ENCODE measurements at places on chromosomes 13 and 19.

GRCh38 chr19:35937345-35938281 lies 1.4 kb downstream of the LRFN3 start:
- DNase-seq = no peak

- DNase-seq = no peak
Observed at GRCh38 chr19:56309511-56310185, 5.0 kb downstream of the ZSCAN5A start.

- DNase-seq = no peak
Observed at GRCh38 chr13:101454767-101455166, 2.3 kb downstream of the ITGBL1 start.

GRCh38 chr13:31945202-31945961 lies 86.2 kb upstream of the FRY start:
- DNase-seq = no peak

GRCh38 chr13:68982961-68983619 lies 1124.5 kb upstream of the ATXN8OS start:
- DNase-seq = no peak

- no peak for DNase-seq
Observed at GRCh38 chr13:64090311-64090710, 2674.7 kb upstream of the PCDH20 start.

- no peak for DNase-seq
Observed at GRCh38 chr19:50553134-50553703, 15.0 kb downstream of the LRRC4B start.

GRCh38 chr19:36745870-36746269 lies 26.7 kb downstream of the ZNF850 start:
- DNase-seq = no peak

GRCh38 chr13:29484236-29484635 lies 111.3 kb downstream of the SLC7A1 start:
- DNase-seq = no peak

- no peak for DNase-seq
Observed at GRCh38 chr13:46934749-46935148, 37.9 kb upstream of the HTR2A start.

DNA sequence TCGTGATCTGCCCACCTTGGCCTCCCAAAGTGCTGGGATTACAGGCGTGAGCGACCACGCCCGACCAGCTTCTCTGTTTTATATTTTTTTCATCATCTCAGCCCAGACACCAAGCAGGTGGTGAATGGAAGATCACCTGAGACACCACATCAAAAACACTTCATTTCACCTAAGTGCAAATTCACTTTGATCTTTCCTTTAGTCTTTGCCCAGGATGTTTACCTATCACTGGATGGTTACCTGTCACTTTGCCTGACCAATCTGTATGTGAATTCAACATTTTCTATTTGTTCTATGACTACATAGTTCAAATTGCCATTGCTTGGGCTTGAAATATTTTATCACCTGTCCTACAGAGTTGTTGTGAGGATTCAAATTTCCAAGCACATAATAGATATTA lies 65.7 kb downstream of the PAN3 start:
- DNase-seq = no peak

DNA sequence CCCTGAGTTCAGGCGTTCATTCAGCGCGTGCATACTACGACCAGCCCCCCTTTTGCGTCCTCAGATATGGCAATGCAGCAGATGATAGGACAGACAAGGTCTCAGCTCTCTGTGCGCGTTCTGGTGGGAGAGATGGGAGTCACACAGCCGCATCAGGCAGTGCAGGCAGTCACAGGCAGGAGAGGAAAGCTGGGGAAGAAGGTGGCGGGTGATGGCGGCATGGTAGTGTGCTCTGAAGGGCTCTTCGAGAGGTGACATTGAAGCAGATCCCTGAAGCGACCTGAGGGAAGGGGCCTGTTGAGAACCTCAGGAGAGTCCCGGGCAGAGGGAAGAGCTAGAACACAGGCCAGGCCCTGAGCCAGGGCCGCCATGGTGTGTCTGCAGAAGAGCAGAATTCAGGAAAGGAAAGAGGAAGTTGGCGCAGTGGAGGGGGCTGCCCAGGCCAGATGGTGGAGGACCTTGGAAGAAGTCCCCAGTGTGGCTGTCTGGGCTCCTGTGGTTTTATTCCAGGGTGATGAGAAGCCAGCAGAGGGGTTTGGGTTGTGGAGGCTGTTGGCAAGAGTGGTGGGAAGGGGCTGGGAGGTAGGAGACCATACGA lies 3.5 kb downstream of the USF2 start:
- DNase-seq = no peak

DNA sequence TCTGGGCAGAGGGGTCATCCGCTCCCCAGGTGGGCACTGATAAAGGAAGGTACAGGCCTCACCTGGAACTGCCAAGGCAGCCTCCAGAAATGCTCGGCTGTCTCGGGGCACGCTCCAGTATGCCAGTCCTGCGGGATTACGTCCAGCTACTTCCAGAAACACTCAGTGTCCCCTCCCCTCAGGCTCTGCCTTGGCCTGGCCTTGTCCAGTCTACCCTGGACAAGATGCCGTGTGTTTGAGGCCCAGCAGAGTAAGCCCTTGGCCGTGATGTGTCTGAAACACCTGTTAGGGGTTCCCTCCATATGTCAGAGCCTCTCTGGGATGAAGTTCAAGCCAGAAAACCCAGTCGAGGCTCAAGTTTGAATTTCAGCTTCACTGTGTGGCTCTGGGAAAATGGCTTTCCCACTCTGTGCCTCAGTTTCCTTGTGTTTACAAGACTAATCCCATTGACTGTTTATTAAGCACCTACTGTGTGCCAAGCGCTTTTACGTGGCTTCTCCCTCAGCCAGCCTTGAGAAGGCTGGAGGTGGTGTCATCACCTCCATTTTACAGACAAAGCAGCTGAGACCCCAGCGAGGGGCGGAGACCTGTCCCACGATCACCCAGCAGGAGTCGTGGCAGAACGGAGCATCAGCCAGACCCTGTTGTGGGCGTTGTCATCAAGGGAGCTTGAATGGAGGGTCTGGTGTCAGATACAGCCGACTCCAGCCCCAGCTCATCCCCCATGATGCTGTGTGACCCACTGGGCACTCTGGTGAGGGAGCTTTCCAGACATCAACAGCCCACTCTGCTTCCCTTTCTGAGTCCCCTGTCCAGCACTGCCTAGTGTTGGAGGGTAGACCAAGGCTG lies 2.0 kb upstream of the PIK3R2 start:
- no peak for DNase-seq

- DNase-seq = no peak
Observed at GRCh38 chr13:106919638-106920037, 351.7 kb upstream of the ARGLU1 start.

- DNase-seq = peak; percentile 97
Observed at GRCh38 chr19:10836479-10837330, 693 bp upstream of the TMED1 start.

- no peak for DNase-seq
Observed at GRCh38 chr19:43479961-43480561, 14.7 kb upstream of the LYPD3 start.
